ENCODE measurements at places on chromosomes 3 and 15. TPM values are rescaled to one million over a fixed set of nuclear protein-coding genes. Genes with fewer than 3 reads are reported as not detected.

DNA sequence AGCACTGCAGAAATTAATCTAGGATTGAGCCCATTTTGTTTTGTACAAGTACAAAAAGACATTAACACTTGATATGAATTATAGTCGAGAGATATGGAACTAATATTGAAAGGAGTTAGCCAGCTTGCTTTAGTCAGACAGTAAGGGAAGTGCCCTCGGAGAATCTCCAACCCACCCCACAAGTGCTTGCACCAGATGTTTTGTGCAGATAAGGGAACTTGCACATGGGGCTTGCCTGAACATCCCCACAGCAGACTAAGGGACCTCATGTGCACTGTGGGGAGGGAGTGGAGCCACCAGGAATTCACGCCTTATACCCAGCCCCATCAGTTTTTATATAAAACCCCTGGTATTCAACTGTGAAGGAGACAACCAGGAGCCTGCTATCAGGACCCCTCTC, 122.3 kb downstream of the EFHB start:
- DNase-seq, result no peak

DNA sequence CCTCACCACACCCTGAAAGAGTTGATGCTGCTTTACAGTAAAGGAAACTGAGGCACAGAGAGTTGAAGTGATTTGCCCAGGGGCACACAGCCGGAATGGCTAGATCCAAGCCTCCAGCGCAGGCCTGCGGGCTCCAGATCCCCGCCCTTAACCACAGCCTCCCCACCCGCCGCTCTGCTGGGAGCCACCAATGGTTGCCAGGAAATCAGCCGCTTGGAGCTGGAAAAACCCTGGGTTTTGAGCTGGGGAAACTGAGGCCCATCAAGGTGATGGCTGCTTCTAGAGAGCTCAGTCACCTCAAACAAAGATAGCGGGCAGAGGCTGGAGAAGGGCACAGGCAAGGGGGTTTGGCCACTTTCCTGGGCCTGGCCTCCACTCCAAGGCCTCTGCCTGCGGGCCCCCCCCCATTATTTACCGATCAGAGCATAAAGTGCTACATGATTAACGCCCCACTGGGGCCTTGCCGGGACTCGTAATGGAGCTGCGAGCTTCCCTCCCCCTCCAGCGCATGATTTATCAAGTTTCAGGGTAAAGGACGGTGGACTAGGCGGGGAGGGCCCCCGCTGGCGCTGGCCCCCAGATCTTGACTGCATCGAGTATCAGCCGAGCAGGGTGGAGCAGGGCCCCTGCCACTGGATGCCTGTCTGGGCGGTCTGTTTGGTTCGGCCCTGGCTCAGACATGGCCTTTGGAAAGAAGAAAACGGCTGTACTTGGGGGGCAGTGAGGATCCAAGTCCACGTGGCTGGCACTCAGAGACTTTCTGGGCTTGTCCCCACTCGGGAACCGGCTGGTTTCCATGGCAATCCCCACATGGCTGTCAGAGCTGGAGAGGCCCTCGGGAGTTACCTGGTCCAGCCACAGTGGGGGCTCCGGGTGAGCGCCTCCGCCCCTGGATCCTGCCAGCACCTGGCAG, 9.1 kb downstream of the PLXND1 start:
- no peak for DNase-seq

GRCh38 chr3:187000711-187001151, 70.4 kb downstream of the ST6GAL1 start:
- peak; percentile 78 for DNase-seq

DNA sequence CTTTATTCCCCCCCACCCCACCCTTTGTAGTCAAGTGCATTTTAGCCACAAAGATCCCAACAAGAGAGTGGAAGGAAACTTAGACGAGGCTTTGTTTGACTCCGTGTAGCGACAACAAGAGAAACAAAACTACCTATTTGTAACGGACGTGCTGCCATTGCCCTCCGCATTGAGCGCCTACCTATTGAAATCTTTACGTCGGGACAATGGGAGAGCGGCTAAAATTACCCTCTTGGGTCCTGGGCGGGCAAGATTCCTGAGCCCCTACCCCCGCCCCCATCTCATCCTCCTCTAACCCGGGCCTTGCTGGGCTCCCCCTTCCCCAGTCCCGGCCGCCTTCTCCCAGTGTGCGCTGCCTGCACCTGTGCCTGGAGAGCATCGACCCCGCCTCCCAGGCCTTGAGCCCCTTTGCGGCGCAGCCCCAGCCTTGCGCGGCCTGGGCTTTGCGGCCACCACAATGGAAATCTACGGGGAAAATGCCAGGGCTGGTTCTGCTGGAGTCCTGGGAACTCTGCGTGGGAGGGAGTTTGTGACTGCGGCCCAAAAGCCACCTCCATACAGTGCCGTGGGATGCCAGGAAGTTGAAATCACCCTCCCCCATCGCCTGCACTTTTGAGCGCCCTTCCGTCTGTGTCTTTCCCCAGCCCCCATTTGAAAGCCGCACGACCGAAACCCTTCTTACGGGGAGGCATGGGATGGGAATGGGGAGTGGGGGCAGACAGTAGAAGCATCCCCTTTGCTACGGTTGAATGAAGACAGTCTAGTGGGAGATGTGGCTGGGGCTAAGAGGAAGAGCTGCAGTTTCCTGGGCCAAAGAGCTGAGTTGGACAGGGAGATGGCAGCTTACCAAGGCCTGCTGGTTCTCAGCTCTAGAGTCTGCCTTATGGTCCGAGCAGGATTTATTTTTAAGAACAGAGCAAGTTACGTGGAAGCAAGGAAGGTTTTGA, 1.1 kb upstream of the SOX2 start:
- DNase-seq, result no peak

DNA sequence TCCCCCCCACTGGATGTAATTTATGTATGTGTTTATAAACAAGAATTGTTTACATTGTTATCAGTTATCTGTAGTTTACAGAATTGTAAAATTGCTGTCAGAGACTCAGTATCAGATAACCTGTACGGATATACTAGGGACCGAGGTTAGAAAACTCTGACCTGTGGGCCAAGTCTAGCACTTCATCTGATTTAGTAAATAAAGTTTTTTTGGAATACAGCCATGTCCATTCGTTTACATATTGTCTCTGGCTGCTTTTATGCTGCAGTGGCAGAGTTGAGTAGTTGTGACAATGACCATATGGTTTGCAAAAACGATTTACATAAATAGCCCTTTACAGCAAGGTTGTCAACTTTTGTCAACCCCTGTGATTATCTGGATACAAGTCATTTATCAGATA, 52.6 kb downstream of the LRRC28 start:
- DNase-seq, result no peak

DNA sequence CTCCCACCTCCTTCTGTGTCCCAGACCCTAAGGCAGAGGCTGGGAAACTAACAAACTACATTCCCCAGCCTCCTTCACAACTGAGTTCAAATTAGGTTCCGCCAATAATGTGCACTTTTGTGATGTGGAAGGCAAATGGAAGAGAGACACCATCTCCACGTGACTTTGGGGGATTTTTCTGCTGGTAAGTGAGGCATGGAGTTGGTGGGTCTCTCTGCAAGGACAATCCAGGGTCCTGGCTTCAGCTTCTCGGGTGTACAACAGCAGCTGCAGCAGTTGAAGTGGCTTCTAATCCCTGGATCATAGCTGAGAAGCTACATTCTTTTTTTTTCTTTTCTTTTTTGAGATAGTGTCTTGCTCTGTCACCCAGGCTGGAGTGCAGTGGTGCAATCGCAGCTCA, 58.9 kb upstream of the GATA2 start:
- DNase-seq, result no peak

TBL1XR1 gene
- total RNA-seq, result 160 TPM

C3orf85 gene
- not detected for total RNA-seq

DNA sequence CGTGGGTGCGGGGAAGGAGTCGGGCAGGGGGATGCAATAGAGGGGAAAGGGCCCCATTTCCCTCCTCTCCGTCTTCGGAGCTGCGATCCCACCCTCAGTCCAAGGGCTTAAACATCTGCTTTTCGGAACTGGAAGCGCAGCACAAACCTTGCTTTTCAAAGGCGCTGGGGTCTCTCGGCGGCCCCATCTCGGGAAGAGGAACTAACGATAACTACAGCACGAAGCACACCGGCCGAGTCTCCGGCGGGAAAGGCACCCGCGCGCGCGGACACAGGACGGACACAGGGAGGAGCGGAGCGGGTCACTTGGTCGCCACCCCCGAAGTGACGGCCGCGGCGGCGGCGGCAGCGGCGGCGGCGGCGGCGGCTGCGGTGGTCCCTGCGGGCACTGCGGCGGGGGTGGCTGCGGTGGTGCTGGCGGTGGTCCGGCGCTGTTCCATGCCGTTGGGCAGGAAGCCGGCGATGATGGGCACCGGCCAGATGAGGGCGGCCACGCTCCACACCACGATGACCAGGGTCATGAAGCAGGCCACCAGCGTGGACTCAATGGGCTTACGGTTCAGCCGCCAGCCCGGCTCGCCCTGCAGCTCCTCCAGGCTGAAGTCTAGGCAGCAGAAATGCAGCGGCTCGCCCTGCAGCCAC, 1.1 kb downstream of the TMEM158 start:
- DNase-seq, result peak; percentile 71

- DNase-seq, result no peak
Observed at GRCh38 chr3:11530153-11530721, 113.5 kb downstream of the VGLL4 start.

GRCh38 chr3:88057630-88058305, 1.0 kb downstream of the CGGBP1 start:
- DNase-seq, result no peak

- no peak for DNase-seq
Observed at GRCh38 chr3:134904776-134905646, 110.0 kb downstream of the EPHB1 start.

DNA sequence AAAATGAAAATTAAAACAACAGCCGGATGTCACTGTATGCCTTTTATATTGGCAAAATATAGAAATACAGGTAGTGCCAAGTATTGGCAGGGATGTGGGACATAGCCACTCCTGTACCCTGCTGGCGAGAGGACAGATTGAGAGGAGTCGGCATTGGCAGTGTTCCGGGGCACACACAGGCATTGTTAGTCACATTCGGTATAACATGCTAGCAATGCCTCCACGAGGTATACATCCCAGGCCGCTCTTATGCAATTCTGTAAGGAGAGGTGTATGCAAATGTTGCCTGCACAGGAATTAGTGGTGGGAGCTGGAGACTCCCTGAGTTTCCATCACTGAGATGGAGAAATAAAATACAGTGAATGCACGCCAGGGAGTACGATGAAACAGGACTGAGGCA, 99.4 kb upstream of the DLG1 start:
- no peak for DNase-seq

DNA sequence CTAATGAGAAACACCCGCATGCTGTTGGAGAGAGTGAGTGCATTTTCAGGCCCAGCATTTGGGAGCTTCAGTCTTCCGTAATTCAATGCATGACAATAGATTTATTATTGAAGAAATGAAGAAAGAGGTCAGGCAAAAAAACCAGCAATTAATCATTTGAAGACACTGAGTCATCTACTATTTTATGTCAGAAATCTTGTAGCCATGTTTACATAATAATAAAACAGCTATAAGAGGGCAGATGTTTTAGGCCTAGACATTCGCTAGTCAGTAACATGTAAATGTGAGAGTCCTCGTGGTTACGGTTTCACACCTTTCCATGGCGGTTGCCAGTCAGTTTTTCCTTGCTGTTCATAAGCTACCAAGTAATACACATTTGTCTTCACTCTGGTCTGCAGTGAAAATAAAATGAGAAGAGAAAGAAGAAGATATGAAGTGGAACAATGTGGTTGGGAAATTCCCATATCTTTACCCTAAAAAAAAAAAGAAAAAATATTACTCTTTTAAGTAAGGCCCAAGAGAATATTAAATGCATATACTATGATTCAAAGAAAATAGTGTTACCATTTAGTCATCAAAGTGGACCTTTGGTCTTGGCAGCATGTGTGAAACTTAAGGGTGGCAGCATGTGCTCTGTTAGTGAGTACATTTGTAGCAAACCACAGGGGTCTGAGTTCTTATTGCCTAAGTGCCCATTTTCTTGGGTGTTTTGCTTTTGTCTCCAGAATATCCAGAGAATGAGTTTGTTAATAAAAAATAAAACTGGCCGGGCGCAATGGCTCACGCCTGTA, 140.5 kb upstream of the TBL1XR1 start:
- DNase-seq, result peak; percentile 87

DNA sequence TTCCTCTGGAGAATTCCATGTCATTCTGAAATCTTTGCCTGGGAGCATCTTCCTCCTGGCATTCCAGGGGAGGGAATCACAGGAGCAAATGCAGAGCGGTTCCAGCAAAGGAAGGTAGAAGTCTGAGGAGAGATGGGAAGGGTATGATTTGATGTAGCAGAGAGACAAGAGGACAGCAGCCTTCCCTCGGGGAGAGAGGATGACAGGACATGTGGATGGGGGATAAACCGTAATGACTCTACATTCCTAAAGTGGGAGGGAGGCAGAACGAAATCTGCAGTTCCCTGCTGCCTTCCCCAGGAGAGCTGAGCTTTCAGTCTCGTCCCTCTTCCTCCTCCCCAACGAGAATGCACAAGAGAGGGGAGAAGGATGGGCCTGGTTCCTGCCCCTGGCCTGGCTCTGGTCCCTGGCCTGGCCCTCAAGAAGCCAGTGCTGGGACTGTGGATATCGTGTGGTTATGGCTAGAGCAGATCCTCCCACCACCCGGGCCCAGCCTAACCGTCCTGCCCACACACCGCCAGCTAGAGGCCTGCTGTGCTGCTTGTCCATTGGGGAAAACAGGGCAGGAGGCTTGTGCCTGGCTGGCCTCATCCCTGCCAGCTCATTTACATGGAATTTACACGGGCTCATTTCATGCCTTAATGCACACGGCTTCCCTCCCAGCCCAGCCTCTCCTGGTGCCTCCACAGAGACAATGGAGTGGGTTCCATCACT, 26.6 kb downstream of the SEMA7A start:
- DNase-seq, result no peak

DNA sequence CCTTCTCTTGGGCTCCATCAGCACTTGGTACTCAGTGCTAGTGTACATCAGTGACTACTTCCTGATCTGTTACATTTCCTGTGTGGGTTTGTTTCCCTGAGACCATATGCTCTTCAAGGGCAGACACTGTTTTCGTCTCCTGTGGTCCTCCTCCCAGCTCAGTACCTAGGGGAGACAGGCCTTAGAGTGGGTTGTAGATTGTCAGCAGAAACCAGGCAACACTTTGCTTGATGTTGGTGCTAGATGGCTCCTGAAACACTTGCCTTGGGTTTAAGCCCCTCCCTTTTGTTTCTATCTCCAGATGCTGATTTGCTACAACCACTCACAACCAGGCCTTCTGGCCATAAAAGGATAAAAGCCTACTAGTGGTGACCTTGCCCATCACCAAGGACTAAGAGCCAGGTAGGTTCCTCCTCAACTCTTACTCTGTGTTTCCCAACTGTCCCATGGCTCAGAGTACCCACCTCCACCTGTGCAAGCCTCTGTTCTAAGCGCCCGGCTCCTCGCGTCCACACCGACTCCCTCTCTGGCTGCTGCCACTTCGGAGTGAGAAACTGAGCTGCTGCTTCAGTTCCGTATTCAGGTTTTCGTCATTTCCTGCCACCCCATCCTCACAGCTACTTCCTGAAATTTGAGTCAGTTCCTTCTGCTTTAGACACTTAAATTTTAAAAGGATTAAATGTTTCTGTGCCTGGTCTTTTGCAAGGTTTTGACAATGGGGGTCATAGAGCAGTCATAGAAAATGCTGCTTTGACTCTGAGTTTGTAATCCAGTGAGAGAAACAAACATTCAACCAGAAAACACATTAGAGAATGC, at the start of gene HCLS1:
HCLS1 (minus strand) TSS at position 548 of the 816 bp plus-strand sequence. CDS start 2,556 bp downstream, outside the sequence.
- DNase-seq, result peak; percentile 92

GRCh38 chr3:138059261-138059660, 49.3 kb downstream of the CLDN18 start:
- DNase-seq, result peak; percentile 9

- no peak for DNase-seq
Observed at GRCh38 chr3:27643355-27643754, 78.8 kb downstream of the EOMES start.
